ENCODE measurements at places on chromosomes 2 and 18. TPM values are rescaled to one million over a fixed set of nuclear protein-coding genes. Genes with fewer than 3 reads are reported as not detected.

- DNase-seq = no peak
Measured at GRCh38 chr2:149038442-149039212, at the start of gene LYPD6B. Gene LYPD6B, plus strand, starts transcription at chr2:149038699. Its CDS starts 92,250 bp downstream, at chr2:149130949.

DNA sequence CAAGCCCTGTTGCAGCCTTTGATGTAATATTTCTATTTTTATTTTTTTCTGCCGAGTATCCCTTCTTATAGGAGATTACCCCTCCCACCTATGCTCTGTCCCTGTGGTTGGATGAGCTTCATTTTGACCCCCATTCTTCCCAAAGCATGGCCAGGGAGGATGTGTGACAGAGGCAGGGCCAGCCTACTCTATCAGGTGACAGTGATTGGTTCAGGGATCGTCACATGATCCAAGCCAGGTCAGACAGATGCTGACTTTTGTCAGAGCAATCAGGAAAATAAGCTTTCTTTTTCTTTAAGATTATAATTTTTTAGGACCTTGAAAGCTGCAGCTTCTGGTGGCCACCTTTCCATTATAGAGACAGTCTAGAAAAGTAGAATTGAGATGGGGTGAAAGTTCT lies 314.3 kb downstream of the NUP35 start:
- no peak for DNase-seq

DNA sequence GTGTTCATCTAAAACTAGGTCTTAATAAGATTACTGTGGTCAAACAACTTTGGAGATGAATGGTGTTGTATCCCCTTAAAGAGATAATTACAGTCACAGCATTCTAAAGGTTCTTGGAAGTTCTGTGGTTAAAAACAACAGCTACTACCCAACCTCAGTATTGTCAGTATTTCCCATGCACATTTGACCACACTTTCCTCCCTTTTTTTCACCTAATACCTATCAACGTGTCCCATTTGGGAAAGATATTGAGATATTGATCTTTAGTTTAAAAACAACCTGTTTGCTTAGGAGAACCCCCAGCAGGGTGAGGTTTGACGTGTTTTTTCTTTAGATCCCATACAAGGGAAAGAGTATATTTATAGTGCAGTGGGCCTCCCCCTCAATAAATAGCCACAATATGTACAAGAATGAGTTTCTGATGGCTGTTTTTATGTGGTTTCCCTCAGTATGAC lies 65.6 kb downstream of the WDR7 start:
- DNase-seq = no peak

- no peak for DNase-seq
Measured at GRCh38 chr2:43593254-43593653, 2.6 kb downstream of the THADA start.

- DNase-seq = no peak
Measured at GRCh38 chr2:204341887-204342276, 203.4 kb upstream of the PARD3B start.

DNA sequence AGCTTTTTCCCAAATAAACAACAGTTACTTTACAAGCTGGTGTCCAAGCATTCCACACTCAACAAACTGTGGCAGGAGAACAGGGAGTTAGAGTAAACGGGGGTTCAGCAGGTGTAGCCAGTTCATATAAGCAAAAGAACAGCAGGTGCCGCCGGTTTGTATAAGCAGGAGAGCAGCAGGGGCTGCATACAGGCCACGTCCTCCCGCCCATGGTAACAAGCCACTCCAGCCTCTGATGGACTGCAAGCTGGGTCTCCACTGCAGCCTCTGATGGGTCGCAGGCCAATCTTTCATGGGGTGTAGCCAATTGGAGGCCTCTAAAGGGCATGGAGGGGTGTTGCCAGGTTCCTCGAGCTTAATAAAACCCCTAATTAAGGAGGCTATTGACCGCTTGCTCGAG lies 189.3 kb downstream of the ANKRD30B start:
- no peak for DNase-seq

GRCh38 chr2:209570194-209570593 lies 146.3 kb downstream of the MAP2 start:
- DNase-seq = no peak

DNA sequence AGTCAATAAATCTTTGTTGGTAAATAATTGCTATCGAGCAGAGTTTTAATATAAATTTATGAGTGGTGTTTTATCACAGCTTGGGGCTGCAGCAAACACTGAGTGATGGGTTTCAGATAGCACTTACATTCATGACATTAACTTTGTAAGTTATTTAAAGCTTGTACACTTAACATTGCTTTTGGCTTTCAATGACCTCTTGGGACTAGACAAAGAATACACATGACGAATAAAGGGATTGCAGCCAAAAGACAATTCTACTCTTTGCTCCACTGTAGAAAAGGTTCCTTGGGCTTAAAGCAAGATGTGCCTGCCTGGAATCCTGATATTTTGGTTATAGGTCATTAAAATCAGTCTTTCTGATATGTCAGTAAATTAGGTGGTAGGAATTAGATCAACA lies 299.5 kb downstream of the GBX2 start:
- no peak for DNase-seq

DNA sequence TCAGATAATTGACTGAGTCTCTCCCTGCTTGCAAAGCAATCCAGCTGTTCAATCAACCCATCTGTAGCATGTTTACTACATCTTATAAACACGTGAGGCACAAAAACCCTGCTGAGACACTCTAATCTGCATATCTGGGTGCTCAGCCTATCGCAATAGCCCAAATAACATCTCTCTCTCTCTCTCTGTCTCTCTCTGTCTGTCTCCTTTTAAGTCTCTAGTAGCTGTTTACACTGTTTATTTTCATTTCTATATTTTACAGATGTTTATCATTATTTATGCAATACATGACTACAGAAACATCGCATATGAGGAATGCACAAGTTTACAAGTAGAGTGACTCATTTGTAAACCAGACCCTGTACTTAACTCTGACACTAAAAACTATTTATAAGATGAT lies 422.1 kb upstream of the DSEL start:
- no peak for DNase-seq

DNA sequence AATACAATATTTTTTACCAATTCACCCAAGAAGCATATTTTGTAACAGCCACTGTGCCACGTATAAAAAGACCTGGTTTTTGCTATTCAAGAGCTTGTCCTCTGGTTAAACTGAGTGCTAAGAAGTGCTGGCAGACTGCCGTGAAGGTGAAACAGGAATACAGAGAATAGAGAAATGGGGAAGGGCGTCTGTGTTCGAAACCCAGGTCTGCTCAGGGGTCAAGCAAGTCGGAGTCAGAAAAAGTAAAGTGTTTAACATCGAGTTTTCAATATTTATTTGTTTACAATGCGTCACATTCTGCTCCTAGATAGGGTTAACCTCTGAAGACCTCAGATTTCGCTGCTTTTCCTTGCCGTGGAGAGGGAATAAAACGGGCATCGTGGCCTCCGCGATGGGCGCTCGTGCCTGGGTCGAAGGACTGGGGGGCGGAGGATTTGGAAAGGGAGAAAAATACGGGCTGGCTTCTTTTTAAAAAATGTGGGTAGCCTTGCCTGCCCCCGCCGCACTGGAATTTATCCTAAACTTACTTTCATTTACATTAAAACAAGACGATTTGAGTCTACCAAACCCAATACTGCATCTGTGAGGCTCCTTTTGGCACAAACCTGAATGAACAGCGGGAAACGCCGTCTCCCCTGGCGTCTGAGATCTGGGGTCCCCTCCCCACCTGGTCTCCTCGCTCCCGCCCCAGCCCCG lies 1.1 kb upstream of the SNTG2 start:
- no peak for DNase-seq

GRCh38 chr2:168188002-168188401 lies 59.4 kb downstream of the STK39 start:
- DNase-seq = no peak

DNA sequence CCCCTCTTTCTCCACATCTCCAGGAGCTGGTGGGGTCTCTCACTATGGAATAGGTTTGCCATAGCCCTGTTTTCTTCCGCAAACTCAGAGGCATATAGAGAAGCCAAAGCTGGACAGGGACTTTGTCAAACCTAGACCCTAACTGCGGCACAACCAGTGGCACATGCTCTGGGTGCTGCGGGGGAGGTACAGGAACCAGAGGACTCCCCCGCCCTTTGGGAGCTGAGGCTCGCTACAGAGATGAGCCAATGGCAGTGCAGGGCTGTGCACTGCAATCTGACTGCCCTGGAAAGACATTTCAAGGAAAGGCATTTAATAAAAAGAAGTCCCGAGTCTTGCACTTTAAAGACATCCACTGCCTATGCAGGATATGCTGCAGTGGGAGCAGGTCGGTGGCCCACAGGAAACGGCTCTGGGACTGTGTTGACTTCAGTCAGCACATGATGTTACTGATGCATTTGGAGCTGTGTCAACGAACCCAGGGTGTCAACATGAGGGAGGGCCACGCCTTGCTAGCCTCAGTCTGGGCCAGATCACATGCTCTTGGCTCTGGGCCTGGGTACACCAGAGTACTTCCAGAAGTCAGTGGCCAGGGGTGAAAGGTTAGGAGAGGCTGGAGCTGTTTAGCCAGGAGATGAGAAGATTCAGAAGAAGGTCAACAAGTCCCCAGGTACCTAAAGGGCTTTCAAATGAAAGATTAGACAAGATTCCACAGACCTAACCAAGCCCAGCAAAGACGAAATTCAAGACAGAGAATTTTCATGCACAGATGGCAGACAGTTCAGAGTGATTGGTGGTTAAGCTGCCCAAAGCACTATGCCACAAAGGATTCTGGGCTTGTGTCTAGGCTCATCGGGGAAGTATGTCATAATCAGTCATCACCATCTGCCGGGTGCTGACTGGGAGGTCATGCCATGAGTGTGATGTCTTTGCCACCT lies 8.2 kb downstream of the SLC35F6 start:
- DNase-seq = peak; percentile 96

DNA sequence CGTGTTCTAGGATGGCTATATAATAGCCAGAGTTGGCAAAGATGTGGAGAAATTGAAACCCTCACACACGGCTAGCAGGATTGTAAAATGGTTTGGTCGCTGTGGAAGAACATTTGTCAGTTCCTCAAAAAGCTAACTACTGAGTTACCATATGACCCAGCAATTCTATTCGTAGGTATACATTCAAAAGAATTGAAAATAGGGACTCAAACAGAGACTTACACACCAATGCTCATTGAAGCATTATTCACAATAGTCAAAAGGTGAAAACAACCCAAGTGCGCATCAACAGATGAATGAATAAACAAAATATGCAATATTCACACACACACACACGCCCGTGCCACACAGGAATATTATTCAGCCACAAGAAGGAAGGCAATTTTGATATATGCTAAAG lies 98.7 kb downstream of the PLA2R1 start:
- no peak for DNase-seq

- DNase-seq = no peak
Measured at GRCh38 chr2:5976531-5977065, 284.4 kb downstream of the SOX11 start.

GRCh38 chr2:7915302-7916091 lies 766.4 kb upstream of the ID2 start:
- no peak for DNase-seq

DNA sequence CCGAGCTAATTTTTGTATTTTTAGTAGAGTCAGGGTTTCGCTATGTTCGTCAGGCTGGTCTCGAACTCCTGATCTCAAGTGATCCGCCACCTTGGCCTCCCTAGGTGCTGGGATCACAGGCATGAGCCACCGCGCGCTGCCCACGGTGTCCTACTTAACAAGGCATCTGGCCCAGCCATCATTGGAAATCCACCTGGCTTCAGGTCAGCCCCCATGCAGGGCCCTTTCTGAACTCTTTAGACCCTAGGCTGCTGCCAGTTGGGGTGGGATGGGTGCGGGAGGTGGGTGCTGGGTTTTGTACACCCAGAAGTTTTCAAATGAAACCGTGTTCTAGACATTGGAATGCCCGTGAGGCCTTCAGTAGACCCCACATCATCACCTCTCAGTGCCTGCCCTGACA lies 26.6 kb upstream of the NT5DC4 start:
- DNase-seq = no peak

GRCh38 chr2:11506611-11506969 lies 27.3 kb upstream of the GREB1 start:
- DNase-seq = no peak

- DNase-seq = no peak
Measured at GRCh38 chr2:111226876-111227700, 106.4 kb downstream of the BCL2L11 start.

- DNase-seq = no peak
Measured at GRCh38 chr2:224831530-224831929, 115.4 kb upstream of the CCDC195 start.

DNA sequence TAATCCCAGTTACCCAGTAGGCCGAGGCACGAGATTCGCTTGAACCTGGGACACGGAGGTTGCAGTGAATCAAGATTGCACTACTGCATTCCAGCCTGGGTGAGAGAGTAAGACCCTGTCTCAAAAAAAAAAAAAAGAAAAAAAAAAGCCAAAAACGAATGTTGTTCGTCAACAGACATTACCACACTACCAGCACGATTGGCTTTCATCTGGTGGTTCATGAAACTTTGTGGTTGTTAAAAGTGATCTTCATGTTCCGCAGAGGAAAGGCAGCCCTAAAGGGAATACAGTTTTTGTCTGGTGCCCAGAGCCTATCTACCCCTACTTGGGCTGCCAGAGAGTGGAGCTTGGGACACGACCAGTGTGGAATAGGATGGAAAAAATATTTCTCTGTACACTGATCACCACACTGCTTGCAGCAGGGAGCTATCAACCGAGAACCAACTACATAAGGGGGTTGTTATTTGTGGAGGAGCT lies 13.6 kb upstream of the CXCR4 start:
- DNase-seq = no peak

DNA sequence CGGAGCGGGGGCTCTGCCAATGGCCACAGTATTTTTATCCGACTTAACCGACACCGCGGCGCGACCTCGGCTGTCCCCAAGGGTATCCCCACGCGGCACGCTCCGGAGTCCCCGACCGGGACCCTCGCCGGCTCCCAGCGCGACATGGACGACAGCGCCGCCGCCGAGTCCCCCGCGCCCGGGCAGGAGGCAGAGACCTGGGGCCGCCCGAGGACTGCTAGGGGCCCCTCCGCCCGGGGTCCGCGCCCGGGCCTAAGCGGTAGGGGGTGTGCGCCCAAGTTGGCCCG lies 468 bp downstream of the UXS1 start:
- peak; percentile 82 for DNase-seq

DNA sequence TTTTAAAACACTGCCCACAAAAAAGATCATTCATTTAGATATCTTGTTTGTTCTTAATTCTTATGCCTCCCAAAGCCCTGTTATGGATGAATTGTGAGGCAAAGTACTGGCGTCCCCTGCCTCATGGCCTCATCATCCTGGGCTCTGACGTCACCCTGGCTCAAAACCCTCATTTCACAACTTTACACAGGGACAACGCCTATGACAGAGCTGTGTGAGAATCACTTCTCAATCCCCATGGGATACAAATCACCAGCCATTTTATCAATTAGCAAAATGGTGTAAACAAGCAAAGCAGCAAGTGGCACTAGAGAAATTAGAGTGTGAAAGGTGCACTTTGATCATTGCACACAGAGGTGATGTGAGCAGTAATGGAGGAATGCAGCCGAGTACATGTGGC lies 16.6 kb downstream of the FHOD3 start:
- DNase-seq = no peak

- no peak for DNase-seq
Measured at GRCh38 chr2:39865751-39866150, 86.7 kb upstream of the THUMPD2 start.

SSB gene
- 52.7 TPM for total RNA-seq

GYPC gene
- 121 TPM for total RNA-seq

KCNG2 gene
- not detected for total RNA-seq

SATB2 gene
- 1.1 TPM for total RNA-seq

HYCC2 gene
- total RNA-seq = 14.5 TPM

MXD1 gene
- 4.6 TPM for total RNA-seq

ACTR2 gene
- total RNA-seq = 108 TPM

SLC8A1 gene
- 999 TPM for total RNA-seq

UGT1A10 gene
- not detected for total RNA-seq

MTHFD2 gene
- total RNA-seq = 24.2 TPM

ATG9A gene
- total RNA-seq = 79.4 TPM

RAX gene
- total RNA-seq = not detected

All from Right ventricle myocardium inferior (tissue), 1 donor.